ENCODE measurements at places on chromosomes 2 and 18.
A peak's percentile ranks its signal among the peaks of the same experiment; 100 is the strongest.

GRCh38 chr2:168920504-168921157 lies 19.5 kb downstream of the G6PC2 start:
- DNase-seq = peak; percentile 17

DNA sequence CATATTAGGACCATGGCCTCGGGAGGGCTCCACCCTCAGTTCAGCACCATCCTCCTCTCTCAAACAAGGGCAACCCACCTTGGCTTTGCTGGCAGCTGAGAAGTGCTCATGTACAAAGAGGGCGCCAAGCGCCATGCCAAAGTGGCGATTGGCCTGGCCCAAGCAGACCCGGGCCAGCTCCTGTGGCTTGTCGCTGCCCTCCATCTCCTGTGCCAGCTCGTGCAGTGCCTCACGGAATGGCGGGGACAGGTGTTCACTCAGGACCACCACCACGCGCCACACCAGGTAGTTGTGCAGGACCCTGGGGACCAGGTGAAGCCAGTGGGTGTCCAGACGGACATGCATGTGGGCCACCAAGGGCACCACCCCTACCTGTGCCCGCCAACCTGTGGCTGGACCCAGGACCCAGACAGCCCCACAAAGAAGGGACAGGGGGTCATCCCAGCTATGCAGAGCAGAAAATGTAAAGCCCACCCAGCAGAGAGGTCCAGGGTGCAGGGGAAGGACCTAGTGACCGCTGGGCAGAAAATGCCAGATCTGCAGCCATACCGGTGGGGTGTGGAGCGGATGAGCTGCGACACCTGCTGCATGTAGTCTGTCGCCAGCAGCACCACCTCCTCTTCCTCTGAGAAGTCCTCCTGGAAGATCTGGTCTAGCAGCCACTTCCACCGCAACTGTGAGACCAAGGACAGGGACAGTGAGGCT lies 3.6 kb downstream of the ECEL1 start:
- no peak for DNase-seq

GRCh38 chr18:76353500-76353899 lies 141.5 kb downstream of the ZNF516 start:
- no peak for DNase-seq

GRCh38 chr18:5468394-5468793 lies 75.4 kb downstream of the EPB41L3 start:
- DNase-seq = no peak

- no peak for DNase-seq
Measured at GRCh38 chr18:8701546-8702118, 3.7 kb upstream of the MTCL1 start.

- no peak for DNase-seq
Measured at GRCh38 chr2:29016504-29016903, 35.4 kb downstream of the TOGARAM2 start.

DNA sequence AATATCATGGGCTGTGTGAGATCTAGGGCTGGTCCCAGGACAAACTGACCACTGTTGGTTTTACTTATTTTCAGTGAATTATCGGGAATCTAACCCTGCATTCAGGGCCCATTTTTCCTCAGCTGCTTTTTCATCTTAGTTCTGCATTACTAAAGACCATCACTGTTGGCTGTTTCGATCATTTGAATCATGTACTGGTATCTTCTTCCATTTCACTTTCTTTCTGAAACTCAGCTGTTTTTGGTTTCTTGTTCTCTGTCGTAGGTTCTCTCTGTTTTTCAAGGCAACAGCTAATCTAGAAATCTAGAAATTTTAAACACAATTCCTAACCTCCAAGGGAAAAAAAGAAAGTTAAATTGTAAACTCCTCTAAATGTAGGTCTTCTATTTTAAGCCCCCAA lies 159.9 kb upstream of the SESTD1 start:
- no peak for DNase-seq

GRCh38 chr18:47873625-47874024 lies 56.8 kb downstream of the SMAD2 start:
- no peak for DNase-seq

- DNase-seq = no peak
Measured at GRCh38 chr18:72868585-72869225, 918 bp upstream of the NETO1 start.

DNA sequence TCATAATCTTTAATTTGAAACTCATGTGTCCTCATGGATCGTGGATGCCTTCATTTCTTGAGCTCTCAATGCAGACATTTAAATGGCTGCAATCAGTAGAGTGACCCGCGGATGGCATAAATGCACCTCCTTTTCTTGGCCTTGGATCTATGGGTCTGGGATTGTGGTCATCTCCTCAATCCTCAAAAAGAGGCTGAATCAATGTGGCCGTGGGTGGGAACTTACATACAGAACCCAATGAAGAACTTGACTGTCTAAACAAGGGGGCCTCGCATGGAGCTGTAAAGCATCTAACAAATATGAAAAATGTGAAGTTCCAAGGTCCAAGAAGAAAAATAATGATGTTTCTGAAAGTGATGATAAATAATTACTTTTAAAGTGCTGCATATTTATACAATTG lies 2.9 kb downstream of the HOXD13 start:
- DNase-seq = no peak

GRCh38 chr2:217223222-217223930 lies 363.5 kb upstream of the TNP1 start:
- DNase-seq = no peak

DNA sequence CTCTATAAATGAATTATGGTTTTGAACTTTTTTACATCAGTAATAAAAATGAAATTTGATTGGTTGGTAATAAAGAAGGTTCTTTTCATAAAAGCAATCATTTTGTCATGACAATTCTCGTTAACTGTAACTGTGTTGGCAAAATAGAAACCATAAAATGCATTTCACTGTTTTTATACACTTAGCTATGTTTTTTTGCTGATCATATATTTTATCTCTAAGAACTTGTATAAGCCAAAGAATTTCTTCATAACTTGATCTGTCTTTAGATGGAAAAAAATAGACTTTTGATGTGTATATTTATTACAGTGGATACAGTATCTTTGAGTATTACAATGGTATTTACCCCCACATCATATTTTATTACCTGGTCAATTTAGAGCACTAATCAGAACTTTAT lies 9.7 kb downstream of the MTX2 start:
- no peak for DNase-seq

DNA sequence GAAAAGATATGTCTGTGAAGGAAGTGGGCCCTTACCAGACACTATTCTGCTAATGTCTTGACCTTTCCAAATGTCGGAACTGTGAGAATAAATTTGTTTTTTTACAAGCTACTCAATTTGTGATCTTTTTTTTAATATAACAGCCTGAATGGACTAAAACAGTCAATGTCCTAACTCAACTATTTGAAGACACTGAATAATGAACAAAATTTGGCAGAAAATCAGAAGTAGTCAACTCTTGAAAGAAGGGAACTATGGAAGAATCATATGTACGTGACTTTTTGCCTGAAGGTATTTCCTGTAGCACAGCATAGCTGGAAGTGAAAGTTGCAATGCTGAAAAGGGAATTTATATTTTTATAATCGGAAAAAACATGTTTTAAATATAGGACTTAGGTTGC lies 351.8 kb upstream of the TFPI start:
- no peak for DNase-seq

- peak; percentile 89 for DNase-seq
Measured at GRCh38 chr2:74457549-74458131, 598 bp upstream of the WBP1 start.

DNA sequence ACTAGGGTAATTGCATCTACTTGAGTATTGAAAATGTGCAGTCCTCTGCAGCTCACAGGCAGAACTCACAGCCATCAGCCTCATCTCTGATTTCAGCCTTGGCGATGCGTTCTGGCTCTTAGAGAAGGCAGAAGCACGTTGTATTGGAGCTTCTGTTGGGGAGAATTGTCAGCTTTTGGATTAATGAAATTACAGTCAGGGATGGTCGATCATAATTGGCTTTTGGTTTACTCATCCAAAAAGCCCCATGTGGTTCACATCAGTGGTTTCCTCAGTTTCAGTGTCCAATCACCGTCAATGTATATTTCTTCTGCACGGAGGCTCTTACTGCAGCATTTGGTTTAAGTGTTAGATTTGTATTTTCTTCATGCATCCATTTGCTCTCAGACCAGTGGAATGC lies 218.5 kb upstream of the SOX11 start:
- no peak for DNase-seq

DNA sequence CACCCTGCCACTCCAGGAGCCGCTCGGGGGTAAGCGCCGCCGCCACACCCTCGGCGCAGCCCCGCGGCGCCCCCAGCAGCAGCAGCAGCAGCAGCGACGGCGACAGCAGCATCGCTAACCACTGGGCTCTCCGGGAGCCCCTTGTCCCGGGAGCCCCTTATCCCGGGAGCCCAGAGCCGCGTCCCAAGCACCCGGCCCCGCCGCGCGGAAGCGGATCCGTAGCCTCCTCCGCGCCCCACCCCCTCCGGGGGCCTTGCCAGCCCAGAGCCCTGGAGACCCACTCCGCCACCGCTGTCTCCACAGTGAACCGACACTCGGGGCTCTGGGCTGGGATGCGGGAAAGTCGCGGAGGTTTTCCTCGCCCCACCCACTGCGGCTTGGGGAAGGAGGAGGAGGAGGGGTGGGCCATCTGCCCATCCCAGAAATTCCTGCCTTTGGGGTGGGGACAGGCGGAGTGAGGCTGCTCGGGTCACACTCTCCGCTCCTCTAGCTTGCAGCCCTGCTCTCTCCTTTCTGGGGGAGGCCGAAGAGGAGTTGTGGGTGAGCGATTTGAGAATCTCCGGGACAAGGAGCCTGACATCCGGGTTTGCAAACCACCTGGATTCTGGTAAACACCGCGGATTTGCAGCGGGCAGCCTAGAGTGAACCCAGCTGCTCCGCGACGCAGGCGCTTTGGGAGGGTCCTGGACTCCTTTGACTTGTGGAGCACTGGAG lies at the start of gene PLA2R1:
Gene PLA2R1, minus strand, starts transcription at position 324 of the 714 bp plus-strand sequence. Its CDS starts 212 bp downstream, at position 112.
- no peak for DNase-seq

GRCh38 chr2:176392249-176392648 lies 123.0 kb downstream of the MTX2 start:
- DNase-seq = no peak

DNA sequence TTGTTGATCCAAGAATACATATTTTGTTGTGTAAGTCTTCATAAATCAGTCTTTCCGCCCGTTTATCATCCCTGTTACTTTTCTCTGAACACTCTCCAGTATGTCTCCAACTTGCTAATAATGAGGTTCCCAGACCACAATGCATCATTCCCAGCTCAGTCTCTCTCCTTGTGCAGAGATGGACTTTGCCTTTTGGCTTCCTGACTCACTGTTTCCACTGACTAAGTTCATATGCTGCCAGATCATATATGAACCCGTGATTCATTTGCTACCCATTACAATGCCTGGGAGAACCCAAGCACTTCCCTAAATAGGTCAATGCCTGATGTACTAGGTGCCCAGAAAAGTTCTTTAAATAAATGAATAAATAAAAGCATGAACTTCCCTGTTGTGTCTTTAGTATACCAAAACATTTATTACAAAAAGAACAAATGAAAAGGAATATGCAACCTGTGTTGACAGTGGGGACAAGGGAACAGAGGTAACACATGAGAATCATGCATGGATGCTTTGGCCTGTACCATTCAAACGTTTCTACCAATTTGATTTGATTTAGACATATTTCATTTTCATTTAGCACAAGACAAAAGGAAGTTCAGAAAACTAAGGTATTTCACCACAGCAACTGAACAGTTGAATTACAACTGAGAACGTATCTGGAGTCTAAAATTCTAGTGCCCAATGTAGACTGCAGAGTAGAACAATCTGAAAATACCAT lies 215.4 kb upstream of the HNRNPA3 start:
- DNase-seq = no peak

DNA sequence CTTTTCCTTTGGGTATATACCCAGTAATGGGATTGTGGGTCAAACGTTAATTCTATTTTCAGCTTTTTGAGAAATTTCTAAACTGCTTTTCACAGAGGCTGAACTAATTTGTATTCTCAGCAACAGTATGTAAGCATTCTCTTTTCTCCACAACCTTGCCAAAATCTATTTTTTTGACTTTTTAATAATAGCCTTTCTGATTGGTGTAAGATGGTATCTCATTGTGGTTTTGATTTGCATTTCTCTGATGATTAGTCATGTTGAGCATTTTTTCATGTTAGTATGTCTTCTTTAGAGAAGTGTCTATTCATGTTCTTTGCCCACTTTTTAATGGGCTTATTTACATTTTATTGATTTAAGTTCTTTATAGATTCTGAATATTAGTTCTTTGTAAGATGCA lies 145.5 kb downstream of the TRABD2A start:
- DNase-seq = no peak

- DNase-seq = no peak
Measured at GRCh38 chr2:209162129-209162528, 261.7 kb upstream of the MAP2 start.

DNA sequence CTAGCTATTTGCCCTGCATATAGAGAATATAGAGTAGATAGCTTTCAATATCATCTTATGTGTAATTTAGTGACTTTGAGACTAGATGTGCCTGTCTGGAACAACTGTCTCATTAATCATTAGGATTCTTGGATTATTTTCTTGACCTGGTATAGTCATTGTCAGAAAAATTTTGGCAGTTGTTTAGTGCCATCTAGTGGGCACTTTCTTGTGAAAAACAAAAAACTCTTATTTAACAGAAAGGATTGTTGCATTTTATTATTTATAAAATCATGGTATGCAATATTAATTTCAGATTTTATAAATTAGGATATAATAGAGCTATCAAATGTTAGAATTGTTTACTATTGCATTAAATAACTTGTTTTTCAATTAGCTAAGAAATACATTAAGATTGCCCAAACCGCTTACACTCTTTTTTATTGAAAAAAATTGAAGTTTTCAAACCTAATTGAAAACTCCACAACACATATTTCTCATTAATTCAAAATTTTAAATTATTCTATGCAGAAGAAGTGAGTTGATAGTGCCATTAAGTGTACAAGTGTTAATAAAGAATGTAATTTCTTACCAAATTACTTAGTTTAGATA lies 80.3 kb downstream of the DYNAP start:
- no peak for DNase-seq

DNA sequence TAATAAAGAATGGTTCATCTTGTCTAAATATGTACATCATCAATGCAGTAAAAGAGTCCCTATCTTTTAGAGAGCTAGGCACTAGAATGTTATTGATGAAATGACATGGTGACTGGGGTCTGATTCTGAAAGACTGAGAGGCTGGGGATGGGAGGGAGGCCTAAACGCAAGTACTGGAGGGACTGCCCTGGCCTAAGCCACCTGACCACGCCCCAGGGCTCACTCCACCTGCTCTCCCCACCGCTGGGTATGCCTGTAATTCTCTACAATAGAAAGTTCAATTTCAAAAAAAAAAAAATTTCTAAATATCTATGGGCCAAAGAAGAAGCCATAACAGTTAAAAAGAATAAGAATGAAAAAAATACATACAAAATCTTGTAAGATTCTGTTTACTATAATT lies 194.0 kb downstream of the HDAC4 start:
- no peak for DNase-seq

GRCh38 chr2:71782323-71782722 lies 329.0 kb downstream of the DYSF start:
- no peak for DNase-seq

All from CD8-positive, alpha-beta memory T cell (primary cell).